Stimulated activated CD8-positive, alpha-beta memory T cell treated with anti-CD3 and anti-CD28 coated beads, Interleukin-7, amount 100 ng/mL, for 1 hour (primary cell): ENCODE measurements at places on chromosomes 5 and 9.

- no peak for DNase-seq
Observed at GRCh38 chr9:98416294-98417248, 161.1 kb upstream of the TBC1D2 start.

GRCh38 chr9:1768561-1768960 lies 246.6 kb upstream of the SMARCA2 start:
- no peak for DNase-seq

DNA sequence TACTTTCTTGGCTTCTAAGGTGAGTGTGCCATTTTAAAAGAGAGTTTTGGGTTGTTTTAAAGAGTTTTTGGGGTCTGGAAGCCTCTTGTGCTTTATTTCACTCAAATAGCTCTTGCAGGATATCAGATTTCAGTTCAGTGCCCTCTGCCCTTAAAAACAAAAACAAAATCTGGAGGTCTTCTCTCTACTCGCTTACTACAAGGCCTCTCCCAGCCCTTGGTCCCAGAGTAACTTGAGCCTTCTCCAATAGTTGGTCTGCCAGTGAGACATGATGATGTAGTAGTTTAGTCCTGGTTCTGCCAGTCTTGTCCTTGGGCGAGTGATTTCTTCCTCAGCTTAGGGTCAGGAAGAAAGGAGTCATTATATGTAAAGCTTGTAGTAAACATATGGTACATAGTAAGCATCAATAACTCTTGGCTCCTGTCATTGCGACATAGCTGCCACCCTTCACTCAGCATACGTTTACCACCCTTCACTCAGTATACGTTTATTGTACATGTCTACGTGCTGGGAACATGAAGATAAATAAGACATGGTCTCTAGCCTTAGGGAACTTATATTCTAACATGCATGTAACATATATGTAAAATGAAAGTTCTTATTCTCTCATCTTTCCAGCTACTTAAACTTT lies 147.6 kb downstream of the MAN2A1 start:
- DNase-seq = no peak

GRCh38 chr5:75042522-75042921 lies 9.8 kb downstream of the GCNT4 start:
- DNase-seq = no peak

- DNase-seq = no peak
Observed at GRCh38 chr5:14900693-14901461, 29.3 kb upstream of the ANKH start.

GRCh38 chr5:41795125-41795524 lies 75.1 kb downstream of the OXCT1 start:
- no peak for DNase-seq

DNA sequence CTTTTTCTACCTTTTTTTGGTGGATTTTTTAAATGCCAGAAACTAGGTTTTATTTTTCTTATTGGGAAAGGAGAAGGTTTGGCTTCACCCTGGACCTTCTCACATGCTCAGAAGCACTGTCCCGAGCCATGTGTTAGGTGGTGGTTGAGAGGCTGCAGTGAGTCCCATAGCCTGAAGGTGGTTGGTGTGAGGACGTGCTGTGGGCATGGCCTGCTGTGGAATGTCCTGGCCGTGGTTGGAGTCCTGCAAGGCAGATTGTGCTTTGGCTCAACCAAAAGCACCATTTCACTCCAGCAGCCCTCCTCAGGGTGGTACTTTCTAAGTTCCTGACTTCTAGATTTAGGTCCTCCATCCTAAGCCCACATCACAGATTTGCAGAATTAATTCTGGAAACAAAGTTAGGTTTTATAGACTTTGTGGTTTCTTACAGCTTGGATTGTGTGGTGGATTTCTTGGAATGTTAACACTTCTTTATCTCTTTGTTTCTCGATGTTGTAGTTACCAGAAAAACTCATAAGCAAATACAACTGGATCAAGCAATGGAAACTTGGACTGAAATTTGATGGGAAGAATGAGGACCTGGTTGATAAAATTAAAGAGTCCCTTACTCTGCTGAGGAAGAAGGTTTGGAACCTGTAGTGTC lies 22.6 kb downstream of the OTULIN start:
- DNase-seq = no peak

DNA sequence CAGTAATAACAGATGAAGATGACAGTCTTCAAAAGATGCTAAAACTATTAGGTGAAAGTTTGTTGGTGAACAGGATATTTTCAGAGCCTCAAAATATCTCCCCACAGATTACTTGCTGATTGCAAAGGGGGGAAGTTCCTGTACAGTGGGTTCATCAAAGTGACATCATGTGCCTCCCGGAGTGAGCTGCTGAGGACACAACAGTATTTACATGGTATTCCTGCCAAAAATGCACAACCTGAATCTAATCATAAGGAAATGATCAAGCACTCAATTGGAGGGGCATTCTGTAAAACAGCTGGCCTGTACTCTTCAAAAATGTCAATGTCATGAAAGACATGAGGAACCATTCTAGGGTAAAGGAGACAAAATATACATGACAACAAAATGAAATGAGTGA lies 18.9 kb upstream of the GLIS3 start:
- DNase-seq = no peak

GRCh38 chr5:173268750-173269432 lies 33.9 kb upstream of the NKX2-5 start:
- no peak for DNase-seq

- no peak for DNase-seq
Observed at GRCh38 chr5:180862645-180863044, 1.6 kb upstream of the ZFP62 start.

- no peak for DNase-seq
Observed at GRCh38 chr5:33761139-33761538, 130.7 kb downstream of the ADAMTS12 start.

- no peak for DNase-seq
Observed at GRCh38 chr9:115640887-115641286, 512.7 kb upstream of the PAPPA start.

DNA sequence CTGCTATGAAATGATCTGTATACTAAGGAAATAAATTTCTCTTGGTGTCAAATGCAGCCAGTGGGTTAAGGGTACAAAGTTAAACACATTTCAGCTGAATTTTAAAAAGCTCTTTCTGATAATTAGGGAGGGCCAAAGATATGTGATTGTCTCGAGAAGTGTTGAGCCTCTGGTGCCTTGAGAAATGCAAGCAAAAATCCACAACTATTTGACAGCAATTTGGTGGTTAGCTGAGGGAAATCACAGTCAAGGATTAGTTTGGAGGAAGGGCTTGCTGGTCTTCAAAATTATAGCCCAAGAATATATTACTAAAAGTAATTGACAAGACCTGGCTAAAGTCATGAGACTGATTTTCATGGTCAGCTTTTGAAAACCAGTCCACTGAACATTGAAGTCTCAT lies 255.7 kb upstream of the PPP1R2B start:
- DNase-seq = no peak

DNA sequence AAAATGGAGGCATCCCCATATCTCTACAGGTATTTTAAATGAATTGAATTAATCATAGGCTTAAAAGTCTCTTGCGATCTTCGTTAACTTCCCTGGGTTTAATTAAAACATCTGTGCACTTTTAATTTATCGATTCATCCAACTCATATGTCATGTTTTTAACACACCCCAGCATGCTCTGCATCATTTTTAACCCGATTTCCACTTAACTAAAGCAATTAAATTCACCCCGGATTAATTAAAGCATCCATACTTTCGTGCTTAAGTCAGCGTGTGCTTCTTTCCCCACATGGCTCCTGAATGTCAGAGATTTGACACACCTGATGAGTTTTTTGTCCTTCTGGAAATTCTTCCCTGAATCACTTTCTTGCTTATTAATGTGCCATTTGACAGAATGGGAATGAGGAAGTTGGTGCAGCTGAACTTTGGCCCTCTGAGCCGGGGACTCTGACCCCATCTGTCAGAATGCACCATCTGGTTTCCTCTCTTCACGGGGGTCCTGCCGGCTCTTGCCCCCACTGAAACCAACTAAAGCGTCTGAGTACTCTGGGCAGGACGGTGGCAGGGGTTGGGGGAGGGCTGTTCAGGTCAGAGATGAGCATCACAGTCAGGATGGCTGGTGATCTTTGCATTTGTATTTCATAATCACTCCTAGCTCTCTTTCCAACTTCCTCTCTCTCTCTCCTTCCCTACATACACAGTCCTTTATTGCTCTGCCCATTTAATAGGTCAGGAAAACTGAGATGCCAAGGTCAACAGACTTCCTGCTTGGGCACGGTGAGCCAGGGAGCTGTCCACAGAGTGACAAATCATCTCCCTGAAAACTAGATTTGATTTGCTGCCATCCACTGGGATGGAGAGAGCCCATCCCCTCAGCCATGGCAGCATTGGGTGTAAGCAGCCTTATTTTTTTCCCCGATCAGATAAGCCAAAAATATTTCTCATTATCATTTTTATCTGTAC lies 180.3 kb upstream of the WWC1 start:
- no peak for DNase-seq

DNA sequence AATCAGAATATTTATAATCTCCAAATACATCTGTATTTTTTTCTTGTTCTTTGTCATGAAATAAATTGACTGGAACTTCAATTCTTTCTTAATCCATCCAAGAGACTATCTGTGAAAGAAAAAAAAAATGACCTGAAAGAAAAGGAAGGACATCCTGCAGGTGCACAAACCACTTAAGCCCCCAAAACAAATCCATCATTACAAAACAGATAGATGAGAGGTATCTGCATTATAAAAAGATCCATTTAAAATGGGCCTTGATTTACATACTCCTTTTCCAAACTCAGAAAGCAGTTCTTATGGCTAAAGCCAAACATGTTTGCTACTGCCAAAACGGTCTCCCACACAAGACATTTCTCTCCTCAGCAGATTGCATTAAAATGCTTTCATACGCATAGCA lies 85.5 kb downstream of the ELAVL2 start:
- DNase-seq = no peak

DNA sequence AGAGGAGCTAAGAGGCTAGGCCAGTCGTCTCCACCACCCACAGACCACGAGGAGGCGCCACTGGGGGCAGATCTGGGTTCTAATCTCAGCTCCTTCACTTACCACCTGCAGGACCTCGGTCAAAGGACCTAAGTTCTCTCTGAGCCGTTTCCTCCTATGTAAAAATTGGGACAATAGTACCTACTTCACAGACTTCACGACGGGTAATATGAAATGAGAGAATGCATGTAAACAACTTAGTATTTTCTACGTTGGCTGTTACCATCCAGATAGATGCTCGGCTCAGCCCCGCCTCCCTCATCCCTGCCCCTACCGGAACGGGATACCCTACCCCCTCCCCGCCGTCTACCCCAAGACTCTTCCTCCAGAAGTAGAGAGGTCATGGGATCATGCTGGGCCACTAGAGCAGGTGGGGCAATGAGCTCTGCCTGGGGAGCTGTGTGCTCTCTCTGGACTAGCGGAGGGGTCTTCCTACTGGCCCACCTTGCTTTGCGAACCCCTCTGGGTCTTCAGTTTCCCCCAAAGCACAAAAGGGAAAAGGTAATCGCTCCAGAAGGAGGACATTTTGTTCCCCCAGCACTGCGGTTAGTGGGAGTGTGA lies 541 bp downstream of the GNPDA1 start:
- no peak for DNase-seq

DNA sequence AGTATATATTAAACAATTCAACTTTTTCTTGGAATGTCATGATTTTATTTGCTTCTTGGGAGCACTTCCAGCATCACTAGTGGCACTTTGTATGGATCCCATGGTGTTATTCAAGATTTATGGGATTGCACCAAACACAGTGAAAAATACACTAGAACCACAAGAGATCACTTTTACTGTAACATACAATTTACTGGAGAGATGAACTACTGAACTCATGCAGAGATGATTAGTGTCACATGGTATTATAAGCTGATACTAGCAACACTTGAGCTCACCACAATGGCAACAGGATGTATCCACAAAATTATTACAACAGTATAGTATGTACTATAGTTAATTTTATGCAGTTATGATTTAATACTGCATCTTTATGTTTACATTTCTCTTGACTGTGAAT lies 16.3 kb upstream of the SLC36A2 start:
- DNase-seq = no peak

- no peak for DNase-seq
Observed at GRCh38 chr9:126999315-127000068, 84.9 kb downstream of the RALGPS1 start.

- no peak for DNase-seq
Observed at GRCh38 chr5:116554764-116555163, 19.9 kb downstream of the SEMA6A start.

- no peak for DNase-seq
Observed at GRCh38 chr5:152501294-152501693, 96.2 kb upstream of the NMUR2 start.

DNA sequence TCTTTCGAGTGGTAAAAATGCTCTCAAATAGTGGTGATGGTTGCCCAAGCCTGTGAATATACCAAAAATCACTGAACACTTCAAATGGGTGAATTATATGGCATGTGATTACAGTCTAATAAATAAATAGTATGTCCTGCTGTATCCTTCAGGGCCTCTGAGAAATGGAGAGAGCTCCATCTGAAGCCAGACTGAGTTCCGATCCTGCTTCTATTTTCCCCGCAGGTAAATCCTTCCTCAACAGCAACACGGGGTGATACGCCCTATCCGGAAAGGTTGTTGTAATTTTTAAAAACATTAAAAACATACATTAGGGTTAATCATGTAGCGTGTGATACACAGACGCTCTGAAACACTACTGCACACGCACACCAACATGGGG lies 695 bp upstream of the SNAPC3 start:
- no peak for DNase-seq

DNA sequence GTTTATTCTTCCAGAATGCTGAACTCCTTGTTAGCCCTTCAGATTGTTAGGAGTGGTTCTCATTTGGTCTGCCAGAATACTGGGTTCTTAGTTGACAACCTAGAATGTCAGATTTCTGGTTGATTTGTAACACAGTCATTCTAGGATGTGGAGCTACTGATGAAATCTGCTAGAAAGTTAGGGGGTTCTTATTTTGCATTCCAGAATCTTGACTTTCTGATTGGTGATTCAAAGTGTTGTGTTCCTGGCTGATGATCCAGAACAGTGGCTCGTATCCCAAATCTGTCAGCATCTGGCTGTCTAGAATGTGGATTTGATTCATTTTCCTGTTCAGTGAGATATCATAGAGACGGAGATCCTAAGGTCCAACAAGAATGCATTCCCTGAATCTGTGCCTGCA lies 21.9 kb downstream of the PTGS1 start:
- no peak for DNase-seq

GRCh38 chr5:35041261-35041660 lies 6.5 kb downstream of the AGXT2 start:
- no peak for DNase-seq

- no peak for DNase-seq
Observed at GRCh38 chr5:132962429-132963021, 909 bp downstream of the AFF4 start.

GRCh38 chr9:83932011-83932410 lies 10.8 kb upstream of the KIF27 start:
- no peak for DNase-seq
